Temporal lobe (tissue), 4 donors: ENCODE measurements at places on chromosomes 13 and 19. TPM values are rescaled to one million over a fixed set of nuclear protein-coding genes. Genes with fewer than 3 reads are reported as not detected.

The FLT1 gene
- 16.2 TPM for total RNA-seq

The ACP7 gene
- total RNA-seq, result not detected

The ZNF208 gene
- total RNA-seq, result 23.4 TPM

The SOX21 gene
- total RNA-seq, result 3.9 TPM

The LHB gene
- not detected for total RNA-seq

The LAMP1 gene
- total RNA-seq, result 37.9 TPM

The TRPM4 gene
- 4.2 TPM for total RNA-seq

The LCP1 gene
- 3.2 TPM for total RNA-seq

The IL12RB1 gene
- total RNA-seq, result not detected

The SAMD1 gene
- 28.0 TPM for total RNA-seq

The IGFL4 gene
- 2.5 TPM for total RNA-seq

The KLF2 gene
- 3.0 TPM for total RNA-seq

The RASGRP4 gene
- 0.25 TPM for total RNA-seq

The PABPC3 gene
- 0.25 TPM for total RNA-seq

The PCDH20 gene
- 7.6 TPM for total RNA-seq

The ZNF567 gene
- 11.6 TPM for total RNA-seq

The CDX2 gene
- total RNA-seq, result not detected

The SERPINE3 gene
- total RNA-seq, result under 0.01 TPM

The ENOX1 gene
- total RNA-seq, result 29.7 TPM

The CILP2 gene
- 0.98 TPM for total RNA-seq

The KLK11 gene
- total RNA-seq, result not detected

The RGS9BP gene
- 0.49 TPM for total RNA-seq

The FCER2 gene
- total RNA-seq, result under 0.01 TPM

The SOX1 gene
- total RNA-seq, result 13.0 TPM

The ITGBL1 gene
- total RNA-seq, result 2.2 TPM

The MCEMP1 gene
- not detected for total RNA-seq

The DACT3 gene
- total RNA-seq, result 14.5 TPM

The GTPBP3 gene
- 11.1 TPM for total RNA-seq

The ZNF415 gene
- 31.7 TPM for total RNA-seq

The CCL25 gene
- 0.25 TPM for total RNA-seq

The C1QTNF9 gene
- not detected for total RNA-seq

The ZSCAN5C gene
- total RNA-seq, result not detected

The OR10H5 gene
- not detected for total RNA-seq

The KLK15 gene
- not detected for total RNA-seq

The NCAN gene
- 238 TPM for total RNA-seq

The ZFP82 gene
- 35.4 TPM for total RNA-seq

The MBD3L2 gene
- not detected for total RNA-seq

The KLHL1 gene
- total RNA-seq, result 69.3 TPM

The SLC8A2 gene
- 37.4 TPM for total RNA-seq

The KCNJ14 gene
- total RNA-seq, result 1.2 TPM

The FUT3 gene
- 0.25 TPM for total RNA-seq

The CDC42EP5 gene
- 1.7 TPM for total RNA-seq

The DAND5 gene
- total RNA-seq, result not detected

The CALR3 gene
- total RNA-seq, result not detected

The RAVER1 gene
- 4.9 TPM for total RNA-seq

The PNKP gene
- total RNA-seq, result 10.6 TPM

The ZNF699 gene
- total RNA-seq, result 13.0 TPM

The KASH5 gene
- not detected for total RNA-seq

The RFPL4AL1 gene
- total RNA-seq, result not detected

The PDX1 gene
- not detected for total RNA-seq

The ZNF625 gene
- 17.9 TPM for total RNA-seq

The IZUMO2 gene
- not detected for total RNA-seq
